ENCODE measurements at places on chromosomes 13 and 19. TPM values are rescaled to one million over a fixed set of nuclear protein-coding genes. Genes with fewer than 3 reads are reported as not detected.

The PTGIR gene
- not detected for total RNA-seq

The ODAD3 gene
- 1.3 TPM for total RNA-seq

The IGFLR1 gene
- total RNA-seq: 10.7 TPM

The IGSF23 gene
- total RNA-seq: 0.63 TPM

The TPTE2 gene
- total RNA-seq: not detected

The TEX29 gene
- total RNA-seq: not detected

The CPAMD8 gene
- not detected for total RNA-seq

The CEACAM20 gene
- not detected for total RNA-seq

The ZNF492 gene
- not detected for total RNA-seq

The PCDH9 gene
- total RNA-seq: 7.2 TPM

The LRG1 gene
- 0.10 TPM for total RNA-seq

The ZNF541 gene
- total RNA-seq: not detected

The CYP2B6 gene
- total RNA-seq: not detected

The OXGR1 gene
- not detected for total RNA-seq

The CCL25 gene
- not detected for total RNA-seq

The TMEM238 gene
- total RNA-seq: 9.0 TPM

The KDM4B gene
- 7.0 TPM for total RNA-seq

The ZFP14 gene
- 3.1 TPM for total RNA-seq

The STOML3 gene
- not detected for total RNA-seq

The UTP14C gene
- total RNA-seq: 6.7 TPM

The CCDC8 gene
- not detected for total RNA-seq

The ZFR2 gene
- 0.48 TPM for total RNA-seq

The ACP7 gene
- total RNA-seq: 0.14 TPM

The FGF22 gene
- total RNA-seq: 0.95 TPM

The TIMM44 gene
- total RNA-seq: 33.4 TPM

The UBA52 gene
- total RNA-seq: 1,105 TPM

The IRF3 gene
- total RNA-seq: 108 TPM

The ZNF154 gene
- not detected for total RNA-seq
